ENCODE measurements at places on chromosomes 12 and 14. TPM values are rescaled to one million over a fixed set of nuclear protein-coding genes. Genes with fewer than 3 reads are reported as not detected.

MFAP5 gene
- 2.3 TPM for total RNA-seq

- no peaks in the 10 kb centered on the region for H3K36me3 ChIP-seq
- peaks cover 51% of the 10 kb centered on the region for H3K4me1 ChIP-seq
- H3K27me3 ChIP-seq = no peaks in the 10 kb centered on the region
- DNase-seq = no peak
- H3K4me3 ChIP-seq = no peak overlapping the region
- H3K27ac ChIP-seq = 0 out of 2 replicates have a peak overlapping the region, but pooled peaks have one; percentile 3
Observed at GRCh38 chr12:89949457-89950195, 241.0 kb upstream of the ATP2B1 start.

DNA sequence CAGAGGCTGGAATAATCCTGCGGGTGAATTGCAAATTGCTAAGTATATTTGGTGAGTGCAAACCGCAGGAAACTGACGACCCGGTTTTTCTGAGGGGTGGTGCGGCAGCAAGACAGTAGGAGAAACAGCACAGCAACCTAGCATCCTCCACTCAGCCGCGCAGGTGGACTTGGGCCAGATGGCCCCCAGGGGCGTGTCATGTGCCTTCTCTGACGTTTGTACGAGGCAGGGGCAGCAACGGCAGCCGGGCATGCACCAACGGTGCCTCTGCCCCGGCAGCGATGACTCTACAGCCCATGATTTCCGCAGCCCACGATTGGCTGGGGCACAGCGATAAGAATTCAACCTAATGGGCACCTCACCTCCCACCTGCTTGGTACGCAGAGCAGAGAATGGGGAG, 11.1 kb upstream of the CLEC2A start:
- H3K4me1 ChIP-seq = no peaks in the 10 kb centered on the region
- H3K27ac ChIP-seq = no peak overlapping the region
- peaks cover 20% of the 10 kb centered on the region for H3K27me3 ChIP-seq
- H3K36me3 ChIP-seq = no peaks in the 10 kb centered on the region
- H3K4me3 ChIP-seq = no peak overlapping the region

DNA sequence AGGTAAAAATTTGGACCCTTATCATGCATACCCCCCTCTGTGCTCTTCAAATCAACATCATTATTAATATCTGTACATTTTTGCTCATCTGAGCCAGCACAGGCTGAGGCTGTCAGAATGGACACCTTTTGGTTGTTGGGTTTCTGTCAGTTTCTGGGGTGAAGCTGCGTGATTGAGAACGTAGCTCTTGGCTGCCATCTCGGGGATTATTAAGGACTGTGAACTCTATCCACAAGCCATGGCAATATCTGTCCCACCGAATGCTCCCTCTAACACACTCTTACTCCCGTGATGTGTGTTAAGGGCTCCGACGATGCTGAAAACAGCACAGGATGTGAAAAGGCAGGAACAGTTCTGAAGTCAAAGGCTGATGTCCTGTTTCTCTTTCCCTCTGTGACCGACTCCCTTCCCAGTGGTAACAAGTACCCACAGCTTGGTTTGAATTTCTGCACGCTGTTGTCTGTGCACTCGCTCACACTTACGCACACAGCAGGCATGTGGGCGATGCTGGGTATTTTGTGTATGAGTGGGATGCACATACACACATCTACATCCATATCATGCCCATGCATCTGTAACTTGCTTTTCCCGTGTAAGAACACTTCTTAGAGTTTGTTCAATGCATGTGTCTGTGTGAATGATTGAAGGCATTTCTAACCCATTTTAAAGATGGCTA, 405.6 kb downstream of the TMEM121 start:
- H3K4me3 ChIP-seq = no peak overlapping the region
- no peak overlapping the region for H3K27ac ChIP-seq
- H3K4me1 ChIP-seq = no peaks in the 10 kb centered on the region
- no peak for DNase-seq
- no peaks in the 10 kb centered on the region for H3K27me3 ChIP-seq
